Pancreas (tissue), 10 donors: ENCODE measurements at places on chromosomes 3 and 15. TPM values are rescaled to one million over a fixed set of nuclear protein-coding genes. Genes with fewer than 3 reads are reported as not detected.

ALDH1A3 gene
- total RNA-seq = 13.1 TPM

GOLGA8O gene
- not detected for total RNA-seq

DNA sequence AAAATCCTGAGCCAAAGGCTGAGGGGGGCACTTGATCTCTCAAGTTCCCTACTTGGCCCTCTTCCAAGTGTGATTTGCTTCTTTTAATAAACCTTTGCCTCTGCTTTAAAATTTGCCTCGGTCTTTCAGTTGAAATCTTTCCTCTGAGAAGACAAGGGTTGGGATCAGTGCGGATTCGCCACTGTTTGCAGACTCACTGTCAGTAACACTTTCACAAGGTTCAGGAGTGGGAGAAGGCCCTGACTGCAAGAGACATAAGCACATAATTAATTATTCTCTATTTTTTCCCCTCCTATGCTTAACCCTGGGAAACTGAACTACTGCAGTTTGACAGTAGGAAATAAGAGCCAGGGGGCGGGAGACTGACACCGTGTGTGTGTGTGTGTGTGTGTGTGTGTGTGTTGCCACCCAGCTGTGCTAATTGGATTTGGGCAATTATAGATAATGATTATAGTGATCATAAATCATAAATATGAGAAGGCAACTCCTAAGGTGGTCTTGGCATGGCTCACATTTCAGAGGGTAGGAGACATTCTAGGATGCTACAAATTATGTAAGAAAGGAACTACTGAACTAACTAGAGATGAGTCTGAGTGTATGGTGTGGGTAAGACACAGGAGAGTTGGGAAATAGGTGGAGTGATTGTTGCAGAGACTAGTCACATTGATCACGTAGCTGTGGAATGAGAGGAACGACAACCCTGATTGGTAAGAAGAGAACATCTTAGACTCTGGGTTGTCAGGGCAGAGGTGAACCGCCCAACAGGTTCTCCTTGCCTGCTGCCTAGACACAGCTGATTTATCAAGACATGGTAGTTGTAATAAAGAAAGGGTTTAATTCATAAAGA, 5.5 kb upstream of the ZNF662 start:
- no peak overlapping the region for H3K27ac ChIP-seq
- H3K4me3 ChIP-seq = no peak overlapping the region
- H3K36me3 ChIP-seq = no peaks in the 10 kb centered on the region

GRCh38 chr3:194267744-194268653, 83.1 kb downstream of the CPN2 start:
- H3K27ac ChIP-seq = no peak overlapping the region
- H3K27me3 ChIP-seq = no peaks in the 10 kb centered on the region
- no peak for DNase-seq
- peaks cover 15% of the 10 kb centered on the region for H3K4me1 ChIP-seq
